Brain pericyte (primary cell): ENCODE measurements at places on chromosomes 5 and 9.
A peak's percentile ranks its signal among the peaks of the same experiment; 100 is the strongest.

GRCh38 chr5:180810959-180811622 lies 8.5 kb upstream of the MGAT1 start:
- DNase-seq: no peak

GRCh38 chr5:141617682-141618029 lies 1.1 kb downstream of the DIAPH1 start:
- no peak for DNase-seq

GRCh38 chr5:27473307-27474046 lies 435.1 kb upstream of the CDH9 start:
- DNase-seq: no peak

GRCh38 chr5:21237461-21237860 lies 1249.5 kb upstream of the CDH18 start:
- no peak for DNase-seq

DNA sequence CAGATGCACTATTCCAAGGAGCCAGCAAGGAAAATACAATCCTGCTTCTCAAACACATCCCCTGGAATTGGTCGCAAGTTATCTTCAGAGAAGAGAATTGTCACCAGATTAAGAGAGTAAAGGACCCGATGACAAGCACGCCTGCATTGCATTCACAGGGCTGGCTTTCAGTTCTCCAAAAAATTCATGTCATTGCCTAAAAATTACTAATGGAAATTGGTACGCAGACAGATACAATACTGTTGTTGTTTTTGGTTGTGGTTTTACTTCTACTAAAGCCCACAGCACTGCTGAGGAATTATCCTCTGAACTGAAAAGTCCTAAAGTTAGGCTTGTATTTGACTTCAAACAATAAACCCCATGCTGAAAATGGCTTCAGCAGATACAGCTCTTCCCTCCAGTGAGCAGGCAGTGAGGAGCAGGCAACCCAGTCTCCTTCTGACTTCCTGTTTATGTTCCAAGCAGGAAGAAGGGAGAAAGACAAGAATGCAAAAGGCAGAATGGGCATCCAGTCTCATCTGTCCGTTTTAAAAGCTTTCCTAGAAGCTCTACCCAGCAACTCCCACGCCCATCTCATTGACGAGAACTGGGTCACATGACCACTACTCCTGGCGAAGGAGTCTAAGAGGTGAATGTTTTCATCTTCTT lies 80.6 kb upstream of the ZNF366 start:
- no peak for DNase-seq

GRCh38 chr5:59569158-59569557 lies 324.4 kb downstream of the PDE4D start:
- DNase-seq: no peak

GRCh38 chr9:20289423-20290010 lies 332.8 kb downstream of the MLLT3 start:
- DNase-seq: no peak

GRCh38 chr9:130117816-130118632 lies 54.2 kb upstream of the NCS1 start:
- DNase-seq: no peak

- DNase-seq: peak; percentile 92
Observed at GRCh38 chr5:149002053-149002452, 60.8 kb downstream of the SH3TC2 start.

DNA sequence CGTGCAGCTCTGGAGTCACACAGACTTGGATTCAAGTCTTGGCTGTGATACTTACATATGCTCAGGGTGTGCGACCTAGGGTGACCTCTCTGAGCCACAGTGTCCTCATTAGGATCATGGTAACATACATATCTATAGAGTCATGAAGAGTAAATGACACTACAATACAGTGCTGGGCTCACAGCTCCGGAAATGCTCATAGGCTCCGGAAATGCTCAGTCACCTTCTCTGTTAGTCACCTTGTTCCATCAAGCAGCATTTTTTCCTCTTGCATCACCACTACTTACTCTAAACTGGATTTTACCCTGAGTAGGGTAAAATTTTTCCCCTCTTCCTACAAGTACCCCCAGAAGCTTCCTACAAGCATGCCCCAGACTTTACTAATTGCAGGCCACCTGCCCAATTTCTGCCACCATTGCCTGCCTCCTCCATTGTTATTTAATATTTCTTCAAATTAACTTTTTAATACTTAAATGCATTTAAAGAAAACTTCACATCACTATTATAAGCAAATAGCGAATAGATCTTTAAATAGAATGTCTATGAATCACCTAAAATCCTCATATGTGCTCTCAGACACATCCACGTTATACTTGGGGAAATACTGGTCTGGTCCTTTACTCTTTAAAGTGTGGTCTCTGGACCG lies 147.6 kb upstream of the SPRY4 start:
- DNase-seq: no peak

DNA sequence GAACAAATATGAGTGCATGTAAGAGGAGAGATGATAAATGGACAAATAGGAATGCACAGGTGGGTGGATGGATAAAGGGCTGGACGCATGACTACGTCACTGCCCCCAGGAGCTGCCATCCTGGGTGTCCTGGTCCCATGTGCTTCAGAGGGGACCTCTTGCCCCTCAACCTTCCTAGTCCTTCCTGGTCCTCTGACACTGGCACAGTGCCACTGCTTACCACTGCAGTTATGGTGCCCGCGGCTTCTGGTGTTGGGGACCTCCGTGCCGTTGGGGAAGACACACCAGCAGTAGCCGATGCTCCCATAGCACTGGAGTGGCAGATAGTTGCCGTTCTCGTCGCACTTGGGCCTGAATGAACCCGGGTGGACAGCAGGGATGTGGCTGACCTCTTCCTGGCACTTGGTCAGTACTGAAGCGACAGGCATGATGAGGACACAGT lies 9.8 kb downstream of the CD74 start:
- no peak for DNase-seq

DNA sequence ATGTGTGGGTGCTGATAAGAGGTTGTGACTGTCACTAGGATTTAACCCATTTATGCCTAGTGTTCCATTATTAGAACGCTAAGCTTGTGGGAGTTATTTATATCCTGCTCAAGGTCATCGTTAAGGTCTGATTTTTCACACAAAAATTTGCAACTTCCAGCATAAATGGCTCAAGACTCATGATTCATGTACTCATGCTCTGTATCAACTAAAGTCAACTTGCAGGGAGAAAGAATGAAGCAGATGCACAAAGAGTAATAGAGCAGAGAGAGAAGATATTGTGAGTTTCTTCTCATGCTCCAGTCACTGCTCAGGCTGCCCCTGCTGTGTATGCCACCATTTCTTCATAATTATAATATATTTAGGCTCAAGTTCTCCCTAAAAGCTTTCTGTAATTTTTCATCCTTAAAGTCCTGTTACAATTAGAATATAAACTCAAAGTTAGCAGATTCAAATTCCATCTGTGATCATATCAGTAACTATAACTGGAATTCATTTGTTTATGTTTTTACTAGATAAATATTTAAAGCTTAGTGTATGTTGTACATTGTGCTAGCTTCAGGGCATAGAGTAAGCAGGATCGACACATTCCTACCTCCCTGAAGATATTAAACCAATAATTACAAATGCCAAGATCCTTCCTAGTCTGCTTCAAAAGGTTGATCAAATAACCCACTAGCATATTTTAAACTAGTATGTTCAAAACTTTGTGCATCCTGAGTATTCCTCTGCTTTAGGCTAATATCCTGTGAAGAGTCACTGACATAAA lies 136.7 kb downstream of the NUDT12 start:
- no peak for DNase-seq

- no peak for DNase-seq
Observed at GRCh38 chr5:33688066-33688465, 203.7 kb downstream of the ADAMTS12 start.

GRCh38 chr5:124544366-124545055 lies 201.9 kb downstream of the ZNF608 start:
- no peak for DNase-seq

GRCh38 chr5:1366514-1366913 lies 21.6 kb upstream of the CLPTM1L start:
- DNase-seq: no peak
